ENCODE measurements at places on chromosomes 11 and 22. TPM values are rescaled to one million over a fixed set of nuclear protein-coding genes. Genes with fewer than 3 reads are reported as not detected.
A peak's percentile ranks its signal among the peaks of the same experiment; 100 is the strongest.

The HNRNPUL2 gene
- 42.5 TPM for total RNA-seq

The NFAM1 gene
- 1.2 TPM for total RNA-seq

The PLAAT5 gene
- 92.8 TPM for total RNA-seq

The SHANK2 gene
- total RNA-seq: 8.0 TPM

The GUCY1A2 gene
- total RNA-seq: 7.4 TPM

The ATG13 gene
- 203 TPM for total RNA-seq

The INPPL1 gene
- total RNA-seq: 120 TPM

- no peak for DNase-seq
Observed at GRCh38 chr11:6652182-6652581, 3.4 kb downstream of the DCHS1 start.

DNA sequence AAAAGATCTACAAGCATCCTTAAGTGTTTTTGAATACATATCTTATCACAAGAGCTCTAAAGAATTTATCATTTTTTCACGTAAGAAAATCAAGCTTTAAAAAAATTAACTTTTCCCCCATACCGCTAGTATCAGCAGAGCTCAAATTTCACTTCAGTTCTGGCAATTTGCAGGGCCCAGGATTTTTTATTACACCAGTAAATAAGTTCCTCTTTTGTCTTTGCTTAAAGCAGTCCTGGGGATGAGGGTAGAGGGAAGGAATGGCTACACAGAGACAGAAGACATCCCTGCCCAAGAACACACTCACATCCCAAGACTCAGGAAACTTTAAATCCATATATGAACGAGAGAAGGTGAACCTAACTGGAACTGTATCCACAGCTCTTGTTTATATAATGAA, 22.6 kb upstream of the SORL1 start:
- DNase-seq: no peak

GRCh38 chr22:27331526-27332281, 469.9 kb downstream of the MN1 start:
- peak; percentile 45 for DNase-seq

DNA sequence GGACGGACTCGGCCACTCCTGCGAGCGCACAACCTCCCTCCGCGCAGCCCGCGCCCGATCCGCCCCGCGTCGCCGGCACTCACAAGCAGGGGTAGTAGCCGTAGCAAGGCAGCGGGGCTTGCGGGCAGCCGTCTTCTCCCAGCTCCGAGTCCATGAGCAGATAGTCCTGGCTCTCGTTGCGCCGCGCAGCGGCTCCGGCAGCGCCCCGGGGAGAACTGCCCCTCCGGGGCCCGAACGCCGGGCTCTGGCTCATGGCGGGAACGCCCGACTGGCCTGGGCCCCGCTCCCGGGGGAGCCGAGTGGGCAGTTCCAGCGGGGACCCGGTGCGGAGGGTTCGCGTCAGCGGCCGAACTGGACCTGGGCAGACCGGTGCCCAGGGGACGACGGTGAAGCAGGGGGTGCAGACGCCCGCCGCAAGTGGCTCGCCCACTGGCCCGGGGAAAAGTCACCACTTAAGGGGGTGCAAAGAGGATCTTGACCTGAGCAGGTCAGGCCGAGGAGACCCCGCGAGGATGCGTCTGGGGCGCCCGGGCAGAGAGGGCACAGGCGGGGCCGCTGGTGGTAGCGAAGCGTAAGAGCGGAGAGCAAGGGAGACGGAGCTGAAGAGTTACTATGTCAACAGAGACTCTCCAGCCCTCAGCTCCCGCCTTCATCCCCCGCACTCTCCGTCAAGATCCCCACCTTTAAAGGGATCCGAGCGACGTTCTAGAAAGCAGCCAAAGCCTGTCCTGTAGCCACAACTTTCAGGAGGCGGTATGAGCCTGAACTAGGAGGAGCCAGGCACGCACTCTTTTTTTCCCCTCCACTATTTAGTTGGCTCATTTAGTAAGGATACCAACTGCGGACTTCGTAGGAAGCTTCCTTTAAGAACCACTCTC, at the start of gene TRPC6:
Gene TRPC6 (minus strand): TSS at position 757 of the 878 bp plus-strand sequence. CDS start 504 bp downstream, at position 253.
- peak; percentile 49 for DNase-seq

GRCh38 chr11:108468478-108468864, 1.1 kb upstream of the C11orf65 start:
- DNase-seq: no peak

GRCh38 chr22:40310081-40310767, 36.1 kb upstream of the ADSL start:
- no peak for DNase-seq

GRCh38 chr22:45205276-45205925, 35.3 kb downstream of the KIAA0930 start:
- DNase-seq: no peak

DNA sequence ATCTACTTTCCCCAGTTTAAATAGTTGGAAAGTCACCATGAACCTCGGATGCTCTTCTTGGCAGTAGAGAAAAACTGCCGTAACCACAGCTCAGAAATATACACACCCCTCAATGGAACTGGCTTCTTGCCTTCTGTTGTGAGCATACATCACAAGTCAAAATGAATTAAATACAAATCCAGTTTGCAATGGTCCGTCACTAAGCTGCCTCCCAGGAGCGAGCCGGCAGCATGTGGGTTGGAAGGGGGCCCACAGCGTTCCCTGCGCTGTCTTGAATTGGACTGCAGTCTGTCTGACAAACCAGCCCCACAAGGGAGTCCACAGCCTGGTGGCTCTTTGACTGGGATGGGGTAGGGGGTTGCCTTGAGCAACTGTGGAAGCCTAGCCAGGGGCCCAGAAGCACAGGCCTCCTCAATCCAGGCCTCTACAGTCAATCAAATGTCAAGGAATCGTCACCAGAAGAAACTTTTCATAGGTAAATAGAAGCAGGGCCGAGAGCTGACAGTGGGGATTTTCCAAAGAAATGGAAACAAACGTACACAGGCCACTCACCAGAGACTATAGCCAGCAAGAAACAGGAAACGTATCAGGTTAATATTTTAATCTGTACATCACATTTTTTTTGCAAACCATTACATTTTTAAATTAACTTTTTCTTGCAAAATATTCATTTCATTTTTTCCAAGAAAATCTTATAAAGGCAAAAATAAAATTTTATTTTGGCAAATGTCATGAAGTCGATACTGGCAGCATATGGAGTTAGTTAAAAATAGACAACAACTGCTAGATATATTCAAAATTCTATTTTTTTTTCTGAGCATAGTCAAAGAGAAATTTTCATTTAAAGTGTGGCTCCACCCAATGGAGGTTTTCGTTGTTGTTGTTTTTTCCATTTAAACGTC, 38.5 kb downstream of the C11orf58 start:
- DNase-seq: no peak

- no peak for DNase-seq
Observed at GRCh38 chr11:114397349-114397982, 2.8 kb downstream of the C11orf71 start.

GRCh38 chr11:118914178-118914918, 11.4 kb downstream of the BCL9L start:
- peak; percentile 75 for DNase-seq

DNA sequence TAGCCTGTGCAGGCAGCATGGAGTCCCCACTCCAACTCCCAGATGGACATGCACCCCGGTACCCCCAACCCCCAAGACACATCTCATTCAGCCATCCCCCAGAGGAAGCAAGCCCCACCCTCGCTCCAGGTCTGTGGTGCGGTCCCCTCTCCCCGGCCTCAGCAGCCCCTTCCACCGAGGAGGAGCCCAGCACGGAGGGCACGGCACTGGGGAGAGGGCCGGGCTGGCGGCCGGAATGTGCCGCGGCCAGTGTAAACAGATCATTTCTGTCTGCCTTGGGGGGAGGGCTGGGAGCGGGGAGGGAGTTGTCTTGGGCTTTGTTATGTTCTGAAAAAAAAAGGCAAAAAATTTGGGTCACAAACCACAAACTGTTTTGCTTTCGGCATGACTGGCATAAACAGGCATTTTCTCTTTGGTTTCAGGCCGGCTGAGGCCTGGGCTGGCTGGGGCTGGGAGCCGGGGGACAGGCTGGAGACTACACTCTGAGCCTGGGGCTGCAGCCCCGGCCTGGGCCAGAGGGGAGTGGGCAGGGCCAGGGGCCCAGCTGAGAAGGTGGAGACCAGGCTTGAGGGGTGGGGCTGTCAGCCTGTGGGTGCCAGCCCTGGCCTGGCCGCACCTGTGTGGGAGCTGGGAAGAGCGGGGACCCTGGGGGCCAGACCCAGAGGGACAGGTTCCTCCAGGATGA, 16.8 kb downstream of the IGF2 start:
- DNase-seq: no peak

- DNase-seq: no peak
Observed at GRCh38 chr11:32400196-32400595, 35.1 kb downstream of the WT1 start.

Data from testis (tissue), 5 donors.